Renal cortical epithelial cell (primary cell): ENCODE measurements at places on chromosomes 4 and X. TPM values are rescaled to one million over a fixed set of nuclear protein-coding genes. Genes with fewer than 3 reads are reported as not detected.

DNA sequence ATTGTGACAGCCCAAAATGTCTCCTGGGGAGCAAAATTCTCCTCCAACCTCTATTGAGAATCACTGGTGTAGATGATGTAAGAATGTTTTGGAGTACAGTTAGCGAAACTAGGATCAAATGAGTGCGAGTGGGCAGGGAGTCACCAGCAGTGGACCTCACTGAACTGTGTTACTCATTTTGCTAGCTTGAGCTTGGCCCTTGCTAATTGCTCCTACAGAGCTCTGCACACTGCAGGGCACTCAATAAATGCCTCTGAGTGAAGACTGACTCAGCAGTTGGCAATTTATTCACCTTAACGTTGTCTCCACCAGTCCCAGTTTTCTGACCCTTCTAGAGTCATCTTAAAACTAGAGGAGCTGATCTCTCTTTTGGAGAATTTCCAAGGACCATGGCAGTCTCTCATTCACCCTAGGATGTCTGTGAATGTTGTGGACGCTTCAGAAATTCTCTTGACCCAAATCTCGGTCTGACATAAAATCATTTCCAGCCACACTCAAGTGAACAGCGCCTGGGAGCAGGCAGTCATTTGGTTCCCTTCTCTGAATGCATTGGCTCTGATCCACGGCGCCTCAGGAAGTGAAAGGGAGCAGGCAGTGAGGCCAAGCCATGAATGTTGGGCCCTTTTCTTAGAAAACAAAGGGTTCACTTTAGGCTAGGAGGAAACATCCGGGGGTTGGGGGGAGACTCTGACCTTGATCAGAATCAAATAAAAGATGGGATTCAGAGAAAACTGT is 148.1 kb downstream of the NWD2 start:
- DNase-seq = peak; percentile 89

DNA sequence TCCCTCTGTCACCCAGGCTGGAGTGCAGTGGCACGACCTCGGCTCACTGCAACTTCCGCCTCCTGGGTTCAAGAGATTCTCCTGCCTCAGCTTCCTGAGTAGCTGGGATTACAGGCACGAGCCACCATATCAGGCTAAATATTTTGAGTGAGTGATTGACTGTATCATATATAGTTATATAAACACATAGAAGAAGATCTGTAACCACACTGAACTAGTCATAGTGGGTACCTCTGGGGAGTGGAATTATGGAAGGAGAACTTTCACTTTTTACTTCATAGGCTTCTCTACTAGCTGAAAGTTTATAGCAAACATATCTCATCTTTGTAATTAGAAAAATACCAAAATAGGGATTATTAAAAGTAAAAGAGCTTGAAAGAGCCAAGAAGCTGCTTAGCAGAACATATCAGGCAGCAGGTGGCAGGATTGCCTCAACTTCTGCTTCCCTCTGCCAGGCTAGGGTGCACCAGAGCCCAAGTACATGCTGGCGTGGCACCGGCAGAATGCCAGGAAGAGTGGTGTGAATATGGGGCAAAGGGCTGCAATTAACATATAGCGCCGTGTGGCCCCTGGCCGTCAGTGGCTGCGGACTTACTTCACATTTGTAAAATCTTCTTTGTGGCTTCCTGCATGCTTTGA is 39.5 kb upstream of the CD40LG start:
- peak; percentile 30 for DNase-seq

DNA sequence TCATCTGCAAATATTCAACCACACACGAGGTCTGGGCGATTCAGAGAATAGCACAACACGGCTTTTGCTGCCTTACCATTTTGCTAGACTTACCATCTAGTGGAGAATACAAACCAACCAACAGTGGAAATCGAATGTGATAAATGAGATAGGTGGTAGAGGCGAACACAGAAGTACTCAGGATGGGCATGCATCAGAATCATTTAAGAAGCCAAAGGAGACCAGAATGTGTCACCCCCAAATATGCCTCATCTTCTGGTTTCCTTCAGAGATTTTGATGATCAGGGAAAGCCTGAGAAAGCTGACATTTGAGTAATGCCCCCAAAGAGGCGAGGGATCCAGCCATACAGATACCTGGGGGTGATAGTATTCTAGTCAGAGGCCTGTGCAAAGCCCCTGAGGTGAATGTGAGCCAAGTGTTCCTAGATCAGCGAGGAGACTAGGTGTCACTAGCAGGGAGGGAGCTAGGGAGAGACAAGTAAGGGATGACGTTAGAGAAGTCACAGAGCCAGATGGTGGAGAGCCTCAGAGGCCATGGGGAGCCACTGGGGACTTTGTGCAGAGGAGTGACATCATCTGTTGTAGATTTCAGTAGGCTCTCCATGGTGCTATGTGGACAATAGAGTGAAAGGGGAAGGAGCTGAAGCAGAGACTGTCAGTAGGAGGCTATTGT is 1.7 kb downstream of the MTMR1 start:
- no peak for DNase-seq

DNA sequence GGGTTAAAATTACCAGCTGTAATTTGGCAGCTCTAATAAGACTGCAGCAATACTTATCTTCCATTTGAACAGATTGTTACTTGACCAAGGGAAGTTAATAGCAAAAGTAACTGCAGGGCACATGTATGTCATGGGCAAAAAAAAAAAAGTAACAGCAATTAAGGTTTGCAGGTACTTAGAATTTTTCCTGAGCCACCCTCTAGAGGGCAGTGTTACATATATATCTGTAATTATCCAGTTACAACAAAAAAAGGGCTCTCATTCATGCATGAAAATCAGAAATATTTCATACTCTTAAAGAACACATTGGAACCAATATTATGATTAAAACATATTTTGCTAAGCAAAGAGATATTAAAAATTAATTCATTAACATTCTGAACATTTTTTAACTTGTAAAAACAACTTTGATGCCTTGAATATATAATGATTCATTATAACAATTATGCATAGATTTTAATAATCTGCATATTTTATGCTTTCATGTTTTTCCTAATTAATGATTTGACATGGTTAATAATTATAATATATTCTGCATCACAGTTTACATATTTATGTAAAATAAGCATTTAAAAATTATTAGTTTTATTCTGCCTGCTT is 25.1 kb downstream of the XIAP start:
- peak; percentile 68 for DNase-seq

DNA sequence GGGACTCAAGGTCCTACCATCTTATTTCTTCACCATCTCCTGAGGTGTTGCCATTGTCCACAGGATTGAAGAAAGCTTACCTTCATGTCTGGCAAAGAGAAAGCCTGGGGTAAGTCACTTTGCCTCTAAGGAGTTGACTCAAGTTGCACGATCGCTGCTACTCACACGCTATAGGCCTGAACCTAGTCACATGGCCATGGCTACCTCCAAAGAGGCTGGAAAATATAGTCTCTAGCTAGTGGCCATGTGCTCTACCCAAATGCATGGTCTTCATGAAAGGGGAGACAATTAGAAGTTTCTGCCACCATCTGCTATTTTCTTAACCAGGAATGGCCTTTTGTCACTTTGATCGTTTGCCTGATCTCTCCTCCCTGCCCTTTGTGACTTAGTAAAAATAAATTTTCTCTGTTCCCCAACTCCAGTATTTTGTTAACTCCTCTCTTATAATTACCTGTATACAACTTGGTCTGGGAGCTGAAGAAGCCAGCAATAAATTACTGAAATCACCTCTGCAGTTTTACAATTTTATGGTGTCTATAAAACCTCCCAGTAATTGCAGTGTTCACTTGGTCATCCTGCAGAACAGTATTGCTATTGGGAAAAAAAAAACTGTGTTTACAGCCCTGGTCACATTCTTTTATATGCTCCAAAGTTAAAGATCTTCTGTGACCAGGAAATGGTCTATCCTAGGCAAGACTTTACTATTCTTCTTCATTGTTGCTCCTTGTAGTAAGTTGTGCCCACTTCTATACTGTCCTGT is 126.7 kb upstream of the TSPAN5 start:
- no peak for DNase-seq

DNA sequence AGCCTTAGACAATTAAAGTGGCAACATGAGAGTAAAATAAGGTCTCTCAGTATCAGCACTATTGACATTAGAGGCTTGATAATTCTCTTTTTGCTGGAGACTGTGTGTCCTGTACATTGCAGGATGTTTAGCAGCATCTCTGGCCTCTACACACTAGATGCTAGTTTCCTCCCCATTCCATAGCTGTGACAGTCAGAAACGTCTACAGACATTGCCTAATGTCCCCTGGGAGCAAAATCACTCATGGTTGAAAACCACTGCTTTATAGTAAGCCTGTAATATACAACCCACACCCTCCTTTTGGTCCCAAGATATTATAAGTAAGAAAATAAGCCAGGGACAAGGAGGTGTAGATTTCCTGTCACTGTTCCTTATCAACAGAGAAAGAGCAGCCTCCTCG is 166.0 kb downstream of the FRMPD4 start:
- DNase-seq = no peak

DNA sequence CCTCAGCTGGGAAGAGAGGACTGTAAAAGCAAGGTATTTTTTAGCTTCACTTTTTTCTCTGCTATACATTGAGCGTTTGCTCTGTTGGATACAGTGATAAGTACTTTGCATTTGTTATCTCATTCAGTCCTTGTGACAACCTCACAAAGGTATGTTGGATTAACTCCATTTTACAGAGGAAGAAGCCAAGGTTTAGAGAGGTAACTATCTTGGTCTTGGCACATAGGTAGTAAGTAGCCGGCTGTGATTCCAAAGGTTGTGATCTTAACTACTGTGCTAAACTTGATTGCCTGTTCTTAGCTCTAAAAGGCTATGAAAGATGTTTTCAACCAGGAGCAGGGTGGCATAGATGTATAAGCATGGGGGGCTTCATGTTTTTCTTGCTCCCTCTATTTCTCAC is 134.4 kb downstream of the POLA1 start:
- no peak for DNase-seq

- DNase-seq = no peak
Measured at GRCh38 chr4:78567500-78568060, 16.0 kb downstream of the ANXA3 start.

DNA sequence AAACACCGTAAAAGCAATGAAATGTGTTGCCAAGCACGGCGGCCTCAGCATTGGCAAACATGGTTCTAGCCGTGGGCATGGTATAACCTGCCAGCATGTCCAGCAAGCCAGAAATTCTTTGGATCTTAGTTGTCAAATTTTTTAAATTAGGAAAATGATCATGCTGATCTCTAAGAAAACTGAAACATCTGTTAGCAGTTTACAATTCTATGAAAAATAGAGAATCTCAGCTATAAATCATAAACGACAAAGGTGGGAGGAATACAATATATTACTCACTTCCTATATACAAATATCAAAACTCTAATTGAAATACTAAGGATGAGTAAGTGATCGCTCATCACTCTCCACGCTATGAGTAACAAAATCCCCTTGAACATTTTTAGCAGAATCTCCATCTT is 130.3 kb downstream of the ADGRA3 start:
- DNase-seq = peak; percentile 29

- DNase-seq = no peak
Measured at GRCh38 chrX:12611471-12611870, 179.7 kb upstream of the PRPS2 start.

GRCh38 chr4:169952236-169953002 is 73.8 kb downstream of the MFAP3L start:
- no peak for DNase-seq

- DNase-seq = no peak
Measured at GRCh38 chr4:81504112-81505003, 32.7 kb upstream of the RASGEF1B start.

The MAGEA9B gene
- total RNA-seq = not detected in 2 replicates

The DRD5 gene
- total RNA-seq = not detected in 2 replicates

The NPNT gene
- 10.3 and 47.2 TPM in 2 replicates for total RNA-seq

The XAGE2 gene
- not detected in 2 replicates for total RNA-seq

The ZXDA gene
- 8.2 and 8.5 TPM in 2 replicates for total RNA-seq

The CT45A1 gene
- total RNA-seq = not detected in 2 replicates

The SOWAHD gene
- total RNA-seq = 0.35 and 0.99 TPM in 2 replicates
